ENCODE measurements at places on chromosomes 13 and 19.

DNA sequence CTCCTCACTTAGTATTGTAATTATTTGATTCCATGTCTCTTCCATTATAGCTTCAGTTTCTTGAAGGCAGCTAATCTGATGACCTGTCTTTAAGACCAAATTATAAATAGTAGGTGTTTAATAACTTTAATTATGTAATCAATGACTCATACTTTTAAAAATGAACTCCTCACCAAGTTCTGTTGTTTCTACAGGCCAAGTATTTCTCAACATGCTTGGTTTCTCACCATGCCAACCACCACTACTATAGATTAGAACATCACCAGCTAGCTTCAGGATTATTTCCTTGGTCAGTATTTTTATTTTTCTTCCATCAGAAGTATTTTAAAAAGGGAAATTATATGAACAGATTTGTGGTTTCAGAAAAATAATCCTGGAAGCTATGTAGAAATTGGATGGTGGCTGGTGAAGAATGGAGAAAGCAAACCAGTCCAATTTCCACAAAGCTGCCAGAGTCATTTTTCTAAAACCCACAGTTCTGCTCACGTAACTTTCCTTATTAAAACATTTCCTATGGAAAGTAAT is 237.7 kb upstream of the DACH1 start:
- DNase-seq: no peak

GRCh38 chr13:63595811-63596210 is 2180.2 kb upstream of the PCDH20 start:
- no peak for DNase-seq

GRCh38 chr19:49851456-49852259 is 699 bp downstream of the PTOV1 start:
- no peak for DNase-seq

- DNase-seq: no peak
Measured at GRCh38 chr19:30116984-30117555, 175.0 kb downstream of the URI1 start.

DNA sequence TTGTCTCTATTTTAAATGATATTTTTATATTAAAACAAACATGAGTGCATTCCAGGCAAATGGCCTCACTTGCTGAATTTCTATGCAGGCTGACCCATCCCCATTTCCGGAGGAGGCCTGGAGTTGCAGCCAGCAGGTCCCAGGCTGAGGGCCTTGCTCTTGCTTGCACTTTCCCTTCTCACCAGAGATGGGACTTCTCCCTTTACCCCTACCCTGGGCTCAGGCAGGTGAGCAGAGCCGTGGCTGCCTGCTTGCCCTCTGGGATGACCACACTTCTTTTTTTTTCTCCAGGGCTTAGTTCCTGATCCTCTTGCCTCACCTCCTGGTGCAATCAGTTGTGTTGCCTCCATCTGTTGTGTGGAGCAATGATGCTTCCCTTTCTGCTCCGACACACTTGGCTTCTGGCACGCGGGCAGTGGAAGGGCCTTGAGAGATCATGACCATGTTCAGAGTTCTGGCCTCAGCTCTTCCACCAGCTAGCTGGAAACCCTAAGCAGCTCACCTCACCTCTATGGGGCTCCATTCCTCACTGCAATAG is 11.1 kb upstream of the OLFM4 start:
- no peak for DNase-seq

- no peak for DNase-seq
Measured at GRCh38 chr13:25616674-25617073, 244.9 kb downstream of the ATP8A2 start.

DNA sequence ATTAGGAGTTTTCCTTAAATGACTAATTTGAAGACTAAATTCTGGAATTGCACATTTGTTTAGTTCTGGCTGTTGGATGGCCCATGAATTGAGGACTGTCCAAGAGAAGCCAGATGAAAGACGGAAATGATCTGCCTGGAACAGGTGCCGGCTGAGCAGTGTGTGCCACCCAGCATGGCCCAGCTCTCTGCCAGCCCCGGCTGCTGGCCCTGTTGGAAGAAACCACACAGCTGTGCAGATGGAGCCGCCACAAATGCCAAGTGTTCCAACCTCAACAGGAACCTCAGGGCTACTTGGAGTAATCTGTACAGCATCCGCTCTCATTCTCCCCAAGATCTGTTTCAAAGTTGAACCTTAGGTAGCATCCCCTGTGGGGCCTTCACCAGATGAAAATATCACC is 67.0 kb upstream of the STARD13 start:
- DNase-seq: no peak

All from activated CD4-positive, CD25-positive, alpha-beta regulatory T cell treated with anti-CD3 and anti-CD28 coated beads, Interleukin-2, amount 50 U/mL, for 16 hours (primary cell).